ENCODE measurements at places on chromosomes 13 and 19.

DNA sequence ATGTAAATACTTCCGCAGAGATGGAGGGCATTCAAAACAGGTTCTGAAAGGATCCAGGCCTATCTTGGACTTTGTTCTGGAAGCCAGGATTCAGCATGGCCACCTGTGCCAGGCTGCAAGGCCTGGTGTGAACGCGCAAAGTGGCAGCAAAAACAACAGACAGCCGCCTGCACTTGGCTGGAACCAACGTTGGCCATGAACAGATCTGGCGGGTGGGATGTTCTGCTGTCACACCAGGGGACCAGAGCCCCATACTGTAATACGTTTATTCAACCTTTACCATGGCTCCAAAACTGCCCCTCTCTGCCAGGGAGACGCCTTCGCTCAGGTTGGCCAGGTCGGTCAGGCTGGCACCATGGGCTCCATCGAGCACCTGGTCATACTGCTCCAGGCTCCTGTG lies 69.7 kb downstream of the EPS15L1 start:
- no peak for DNase-seq

DNA sequence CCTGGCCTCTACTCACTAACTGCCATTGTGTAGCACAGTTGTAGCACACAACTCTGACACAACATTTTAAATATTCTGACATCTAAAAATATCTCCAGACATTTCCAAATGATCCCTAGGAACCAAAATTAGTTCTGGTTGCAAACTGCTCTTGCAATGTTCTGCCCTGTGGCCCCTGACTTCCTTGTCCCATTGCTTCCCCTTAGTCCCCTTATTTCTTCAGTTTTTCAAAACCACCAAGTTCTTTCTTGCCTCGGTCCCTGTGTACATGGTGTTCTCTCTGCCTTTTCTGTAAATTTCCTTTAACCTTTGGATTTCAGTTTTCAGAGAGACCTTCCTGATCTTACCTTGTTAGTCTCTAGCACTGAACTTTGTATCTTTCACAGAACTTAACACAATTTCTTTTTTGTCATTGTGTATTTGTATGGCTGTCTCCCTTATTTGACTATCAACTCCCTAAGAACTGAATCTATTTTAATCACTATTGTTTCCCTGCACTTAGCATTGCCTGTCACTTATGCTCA lies 87.6 kb upstream of the MLNR start:
- DNase-seq = no peak

- DNase-seq = no peak
Measured at GRCh38 chr19:873084-873483, 13.6 kb downstream of the CFD start.

GRCh38 chr13:44557986-44558385 lies 18.1 kb downstream of the TSC22D1 start:
- DNase-seq = no peak

DNA sequence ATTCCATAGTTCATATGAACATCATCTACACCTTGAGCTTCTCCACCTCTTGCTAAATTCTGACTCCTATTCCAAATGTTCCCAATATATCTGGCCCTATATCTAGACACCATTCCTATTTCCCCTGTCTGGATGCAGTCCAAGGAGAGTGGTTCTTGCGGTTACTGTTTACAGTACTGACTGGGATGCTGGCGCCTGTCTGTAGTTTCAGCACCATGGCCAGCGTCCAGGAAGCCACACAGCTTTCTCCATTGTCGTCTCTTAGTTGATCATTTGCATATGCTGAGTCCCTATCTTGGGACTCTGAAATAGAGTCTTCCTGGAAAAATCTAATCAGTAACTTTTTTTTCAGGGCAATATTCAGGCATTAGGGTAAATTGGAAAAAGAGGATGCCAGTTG lies 14.9 kb downstream of the LAIR2 start:
- peak; percentile 53 for DNase-seq

- DNase-seq = no peak
Measured at GRCh38 chr19:43807651-43808050, 5.4 kb upstream of the LYPD5 start.

- DNase-seq = no peak
Measured at GRCh38 chr19:2814426-2814825, 5.2 kb upstream of the ZNF554 start.

- no peak for DNase-seq
Measured at GRCh38 chr19:51108805-51109146, 567 bp upstream of the CTU1 start.

DNA sequence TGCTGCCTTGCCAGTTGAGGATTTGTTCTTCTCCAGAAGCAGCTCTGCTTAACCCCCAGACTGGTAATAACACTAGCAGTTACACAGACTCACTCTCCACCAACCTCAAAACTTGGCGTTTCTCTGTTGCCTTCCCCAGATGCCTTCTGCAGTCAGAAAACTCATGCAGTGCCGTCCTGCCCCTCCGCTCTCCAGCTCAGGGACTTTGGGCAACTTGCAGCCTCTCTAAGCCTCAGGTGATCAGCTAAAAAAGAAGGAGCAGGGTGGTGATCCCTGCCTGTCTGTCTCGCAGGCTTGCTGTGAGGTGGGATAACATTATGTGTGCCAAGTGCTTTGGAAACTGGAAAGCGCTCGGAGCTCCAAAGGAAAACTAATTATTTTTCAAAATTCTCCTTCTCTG lies 391.6 kb downstream of the HS6ST3 start:
- no peak for DNase-seq

DNA sequence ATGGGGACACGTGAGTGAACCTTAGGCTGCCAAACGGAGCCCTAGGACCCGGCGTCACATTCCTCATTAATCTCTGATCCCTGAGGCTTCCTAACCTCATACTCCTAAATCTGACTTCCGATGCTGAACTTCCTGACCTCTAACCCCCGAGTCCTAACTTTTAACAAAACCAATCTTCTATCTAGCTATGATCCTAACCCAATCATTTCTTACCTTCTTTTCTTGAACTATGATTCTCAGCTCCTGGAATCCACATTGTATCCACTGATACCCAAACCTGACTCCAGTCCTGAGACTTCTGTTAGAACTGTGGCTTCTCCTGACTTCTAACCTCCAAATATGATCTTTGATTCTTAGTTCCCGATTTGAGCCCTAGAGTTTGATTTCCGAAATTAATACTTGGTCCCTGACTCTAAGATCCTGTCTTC lies 447 bp downstream of the NFKBIB start:
- DNase-seq = peak; percentile 38

GRCh38 chr13:113875837-113876281 lies 12.0 kb upstream of the GAS6 start:
- DNase-seq = no peak

Data from right renal cortex interstitium (tissue), 3 donors.